ENCODE measurements at places on chromosomes 5 and 9.

DNA sequence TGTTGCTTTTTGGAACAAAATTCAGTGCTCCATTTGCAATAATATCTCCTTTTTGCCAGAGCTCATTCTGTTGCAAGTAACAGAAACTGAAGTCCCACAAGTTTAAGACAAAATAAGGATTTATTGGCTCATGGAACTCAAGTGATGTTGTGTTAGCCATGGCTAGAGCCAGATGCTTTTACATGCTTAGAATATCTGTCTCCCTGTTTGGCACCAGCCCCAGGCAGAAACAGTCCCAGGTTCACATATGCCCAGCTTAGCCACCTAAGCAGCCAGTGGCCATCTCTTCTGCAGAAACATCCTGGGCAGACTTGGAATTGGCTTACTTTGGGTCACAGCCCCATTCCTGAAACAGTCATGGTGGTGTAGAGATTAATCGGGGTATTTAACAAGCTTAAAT, 540.9 kb upstream of the SGCD start:
- DNase-seq, result no peak

DNA sequence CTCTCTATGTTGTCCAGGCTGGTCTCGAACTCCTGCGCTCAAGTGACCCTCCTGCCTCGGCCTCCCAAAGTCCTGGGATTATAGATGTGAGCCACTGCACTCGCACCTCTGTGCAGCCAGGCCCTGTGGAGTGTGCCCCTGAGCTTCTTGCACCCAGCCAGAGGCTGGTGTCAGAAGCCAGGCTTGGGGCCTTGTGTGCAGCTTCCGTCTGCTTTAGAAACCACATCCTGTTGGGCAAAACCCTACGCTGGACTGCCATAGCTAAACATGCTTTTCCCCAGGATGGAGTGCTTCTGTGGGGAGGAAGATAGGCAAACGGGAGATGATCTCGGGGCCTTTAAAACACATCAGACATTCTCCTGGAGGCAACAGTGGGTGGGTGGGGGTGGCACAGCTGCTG, 40.1 kb downstream of the PRRT1B start:
- DNase-seq, result peak; percentile 60

GRCh38 chr9:111063332-111063731, 25.1 kb upstream of the LPAR1 start:
- DNase-seq, result no peak

DNA sequence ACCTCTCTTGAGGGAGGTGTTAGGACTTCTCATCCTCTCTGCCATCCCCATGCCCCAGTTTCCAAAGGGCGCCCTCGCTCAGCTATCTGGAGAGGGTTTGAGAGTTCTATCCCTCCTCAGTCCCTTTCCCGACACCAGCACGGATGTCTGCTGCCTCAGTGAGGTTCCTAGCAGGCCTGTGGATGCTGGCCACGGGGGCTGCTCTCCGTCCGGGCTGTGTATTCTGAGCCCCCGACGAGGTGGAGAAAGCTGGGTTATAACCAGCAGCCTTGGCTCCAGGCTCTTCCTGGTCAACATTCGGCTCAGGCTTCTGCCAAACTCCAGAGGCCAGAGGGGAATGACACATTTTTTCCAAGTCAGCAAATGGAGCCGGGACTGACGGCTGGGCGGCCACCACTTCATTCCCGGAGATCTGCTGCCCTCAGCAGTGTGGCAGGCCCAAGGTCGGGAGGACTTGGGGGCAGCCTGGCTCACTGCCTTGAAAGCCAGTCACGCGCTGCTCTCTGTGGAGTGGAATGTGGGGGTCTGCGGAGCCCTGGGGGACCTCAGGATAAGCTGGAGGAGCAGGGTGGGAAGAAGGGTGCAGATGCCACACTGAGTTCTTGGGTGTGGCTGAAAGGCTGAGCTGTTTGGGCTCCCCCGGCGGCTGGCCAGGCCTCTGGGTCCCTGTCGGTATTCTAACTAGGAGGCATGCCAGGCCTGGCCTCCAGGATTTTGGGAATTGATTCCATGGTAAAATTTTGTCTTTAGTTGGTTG, 27.4 kb downstream of the PTPA start:
- no peak for DNase-seq

DNA sequence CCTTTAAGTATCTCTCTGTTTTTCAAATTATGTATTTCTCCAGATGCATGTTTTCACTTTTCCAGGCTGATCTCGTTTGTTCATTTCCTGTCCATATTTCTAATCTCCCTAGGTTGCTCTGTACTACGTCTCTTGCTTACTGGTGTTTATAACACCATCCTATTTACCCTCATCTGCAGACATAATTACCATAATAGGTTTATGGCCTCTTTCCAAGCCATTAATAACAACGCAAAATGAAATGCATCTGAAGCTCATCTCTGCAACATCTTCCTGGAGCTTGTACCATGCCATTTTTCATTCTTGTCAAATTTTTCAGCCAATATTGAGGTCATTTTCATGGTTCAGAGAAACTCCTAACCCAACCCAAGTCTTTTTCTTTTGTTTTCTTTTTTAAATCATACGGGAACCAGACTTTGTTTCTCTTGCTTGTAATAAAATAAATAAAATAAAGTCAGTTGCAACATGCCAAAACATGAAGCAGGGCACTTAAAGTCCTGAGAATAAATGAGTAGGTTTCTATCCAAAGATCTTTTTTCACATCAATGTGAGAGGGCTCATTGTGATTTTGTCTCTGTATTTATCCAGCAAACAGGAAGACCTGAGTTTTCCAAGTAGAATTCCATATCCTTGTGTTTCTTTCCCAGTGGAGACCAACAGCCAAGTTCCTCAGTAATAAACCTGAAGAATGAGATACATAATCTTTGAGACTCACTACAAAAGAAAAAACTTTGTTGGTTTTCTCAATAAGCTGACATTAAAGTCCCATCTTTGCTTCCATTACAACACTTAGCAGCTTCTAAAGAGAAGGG, 37.0 kb downstream of the DPYSL3 start:
- no peak for DNase-seq

GRCh38 chr9:8365029-8365428, 565.5 kb upstream of the DMAC1 start:
- no peak for DNase-seq

- no peak for DNase-seq
Measured at GRCh38 chr5:172747471-172747870, 23.5 kb downstream of the DUSP1 start.

- no peak for DNase-seq
Measured at GRCh38 chr9:65458465-65458864, 173.5 kb upstream of the FOXD4L5 start.

DNA sequence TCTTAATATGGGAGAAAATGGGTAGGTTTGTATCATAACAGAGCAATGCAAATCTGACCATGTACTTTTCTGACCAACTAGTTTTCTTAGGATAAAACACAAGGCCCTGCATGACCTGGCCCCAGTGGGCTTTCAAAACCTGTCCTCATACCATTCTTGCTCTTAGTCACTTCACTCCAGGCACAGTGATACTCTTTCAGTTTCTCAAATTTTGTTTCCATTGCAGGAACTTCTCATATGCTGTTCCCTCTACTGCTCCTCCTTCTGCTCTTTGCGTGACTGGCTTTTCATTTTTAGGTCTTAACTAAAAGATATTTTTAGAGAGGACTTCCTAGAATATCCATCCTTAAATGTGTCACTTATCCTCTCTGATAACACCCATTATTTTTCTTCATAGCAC, 112.4 kb downstream of the INIP start:
- no peak for DNase-seq

DNA sequence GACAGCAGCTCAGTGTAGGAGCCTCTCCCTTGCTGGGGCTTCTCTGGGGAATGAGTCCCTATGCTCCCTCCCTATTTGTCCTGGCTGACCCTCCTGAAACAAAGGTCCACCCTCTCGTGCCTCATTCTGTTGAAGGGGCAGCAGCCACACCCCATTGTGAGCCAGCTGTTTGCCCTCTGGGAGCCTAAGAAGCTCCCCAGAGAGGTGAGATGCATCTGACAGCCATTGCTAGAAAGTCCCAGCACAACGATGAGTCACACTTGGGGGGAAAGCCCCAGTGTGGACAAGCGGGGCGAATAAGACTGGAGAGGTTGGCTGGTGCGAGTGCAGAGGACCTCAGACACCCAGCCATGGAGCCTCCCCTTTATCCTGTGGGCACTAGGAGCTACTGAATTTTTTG, 101.4 kb downstream of the PPARGC1B start:
- no peak for DNase-seq

DNA sequence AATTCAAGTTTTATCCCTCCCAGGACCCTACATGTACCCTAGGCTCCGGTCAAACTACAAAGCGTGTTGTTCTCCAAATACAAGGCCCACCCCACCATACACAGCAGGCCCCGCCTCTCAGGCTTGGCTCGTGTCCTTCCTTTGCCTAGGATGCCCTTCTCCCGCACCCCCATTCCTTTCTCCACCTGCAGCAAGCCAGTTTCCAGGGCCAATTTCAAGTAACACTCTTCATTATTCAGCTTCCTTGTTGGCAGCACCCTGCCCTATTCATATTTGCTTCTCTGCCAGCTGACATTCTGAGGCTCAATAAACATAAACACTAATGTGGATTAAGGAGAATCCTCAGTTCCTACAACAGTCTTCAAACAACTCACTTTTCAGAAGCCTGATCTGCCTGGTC, 31.7 kb downstream of the EPB41L4B start:
- DNase-seq, result no peak

GRCh38 chr5:75948438-75948837, 134.7 kb upstream of the SV2C start:
- DNase-seq, result no peak

DNA sequence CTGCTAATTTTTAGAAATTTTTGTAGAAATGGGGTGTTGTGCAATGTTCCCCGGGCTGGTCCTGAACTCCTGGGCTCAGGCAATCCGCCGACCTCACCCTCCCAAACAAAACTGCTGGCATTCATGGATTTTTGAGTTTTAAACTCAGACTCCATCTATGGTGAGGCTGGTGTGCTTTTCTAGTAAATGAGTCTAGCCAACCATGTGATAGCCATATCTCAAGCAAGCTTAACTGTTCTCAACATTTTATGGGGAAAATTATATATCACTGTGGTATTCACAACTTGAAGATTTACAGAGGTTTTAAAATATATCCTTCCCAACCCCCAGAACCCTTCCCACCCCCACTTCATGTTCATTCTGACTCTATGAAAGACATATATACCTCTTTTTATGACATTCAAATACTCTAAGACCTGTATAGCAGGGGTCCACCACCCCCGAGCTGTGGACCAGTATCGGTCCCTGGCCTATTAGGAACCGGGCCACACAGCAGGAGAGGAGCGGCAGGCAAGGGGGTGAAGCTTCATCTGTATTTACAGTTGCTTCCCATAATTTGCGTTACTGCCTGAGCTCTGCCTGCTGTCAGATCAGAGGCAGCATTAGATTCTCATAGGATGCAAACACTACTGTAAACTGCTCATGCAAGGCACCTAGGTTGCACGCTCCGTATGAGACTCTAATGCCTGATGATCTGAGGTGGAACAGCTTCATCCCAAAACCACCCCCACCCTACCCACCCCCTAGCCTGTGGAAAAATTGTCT, 4.5 kb upstream of the NADK2 start:
- no peak for DNase-seq

DNA sequence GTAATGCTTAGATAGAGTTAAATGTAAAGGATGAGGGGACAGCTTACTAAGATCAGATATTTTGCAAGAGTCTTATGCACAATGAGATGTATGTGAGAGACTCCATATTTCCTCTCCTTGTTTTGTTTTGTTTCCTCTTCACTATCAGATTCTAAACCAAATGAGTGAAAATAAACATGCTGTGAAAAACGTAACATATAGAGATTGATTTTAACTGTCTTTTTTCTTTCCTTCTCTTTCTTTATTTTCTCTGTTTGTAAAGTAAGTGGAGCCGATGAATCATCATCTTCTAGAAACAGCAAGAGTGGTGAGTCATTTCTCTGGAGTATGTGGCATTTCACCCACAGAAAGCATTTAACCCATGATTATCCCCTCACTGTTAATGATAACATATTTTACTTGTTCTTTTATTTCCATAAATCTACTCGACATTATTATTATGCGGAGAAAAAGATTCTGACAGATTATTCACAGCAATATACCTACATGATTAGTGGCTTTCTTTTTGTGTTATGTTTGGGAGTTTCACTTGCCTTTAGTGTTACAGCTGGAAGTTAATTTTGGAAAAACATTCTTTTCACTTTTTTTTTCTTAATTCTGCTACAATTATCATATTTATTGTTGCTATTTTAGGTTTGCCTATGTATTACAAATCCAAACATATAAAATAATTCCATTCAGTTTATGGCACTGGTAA, 2.1 kb upstream of the ANXA1 start:
- peak; percentile 8 for DNase-seq

GRCh38 chr5:2374703-2375102, 376.8 kb downstream of the IRX2 start:
- no peak for DNase-seq

GRCh38 chr9:128159522-128159783, 612 bp upstream of the BBLN start:
- no peak for DNase-seq

DNA sequence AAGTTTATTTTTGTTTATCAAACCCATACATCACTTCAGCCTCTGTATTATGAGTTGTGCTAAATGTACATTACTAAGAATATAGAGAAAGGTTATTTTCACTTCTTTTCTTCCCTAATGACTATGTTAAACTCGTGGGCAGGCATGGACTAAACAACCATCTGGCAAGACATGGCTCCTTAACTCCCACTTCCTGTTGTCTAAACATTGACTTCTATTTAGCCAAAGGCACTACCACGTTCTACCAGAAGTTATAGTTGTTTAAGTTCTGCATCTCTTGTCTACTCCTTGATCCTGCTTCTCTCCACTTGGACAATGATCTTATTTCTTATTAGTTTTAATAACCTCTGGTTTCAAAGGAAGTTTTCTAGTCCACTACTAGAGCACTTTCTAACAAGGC, 136.1 kb downstream of the MACIR start:
- no peak for DNase-seq

- DNase-seq, result no peak
Measured at GRCh38 chr5:5276430-5276829, 136.3 kb downstream of the ADAMTS16 start.

DNA sequence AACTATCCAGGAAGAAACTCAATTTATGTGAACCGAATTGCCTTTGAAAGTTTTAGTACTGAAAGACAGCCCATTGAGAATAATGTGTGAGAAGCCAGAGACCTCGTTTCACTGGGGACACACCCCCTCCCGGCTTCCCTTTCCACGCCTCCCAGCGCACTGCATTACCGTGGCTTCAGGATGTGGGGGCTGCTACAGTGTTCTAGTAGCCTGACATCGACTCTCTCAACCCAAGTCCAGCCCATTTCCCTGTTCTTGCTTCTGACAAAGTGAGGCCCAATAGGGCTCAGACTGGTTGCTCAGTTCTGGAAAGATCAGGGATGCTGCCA, 3.5 kb downstream of the PAX5 start:
- no peak for DNase-seq

DNA sequence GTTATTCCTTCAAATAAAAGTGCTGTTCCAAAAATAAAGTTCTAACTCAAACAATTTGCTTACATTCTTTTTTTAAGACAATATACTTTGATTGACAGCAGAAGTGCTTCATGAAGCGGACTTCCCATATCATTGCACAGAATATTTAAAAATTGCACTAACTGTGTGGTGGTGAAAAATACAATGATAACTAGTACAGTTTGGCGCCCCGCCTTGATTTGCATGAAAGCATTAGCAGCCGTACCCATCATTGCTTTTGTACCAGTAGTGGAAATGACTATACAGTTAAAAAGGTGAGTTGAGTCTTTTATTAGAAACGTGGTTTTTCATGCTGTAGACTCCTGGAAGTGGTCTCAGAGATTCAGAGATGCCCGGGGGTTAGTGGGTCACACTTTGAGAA, 69.5 kb upstream of the MAP3K1 start:
- DNase-seq, result no peak

Data from Ammon's horn (tissue), 1 donor.